ENCODE measurements at places on chromosomes 7 and 10.

- DNase-seq = no peak
These were observed 9.3 kb downstream of the TCAF1 start for GRCh38 chr7:143892527-143893300.

DNA sequence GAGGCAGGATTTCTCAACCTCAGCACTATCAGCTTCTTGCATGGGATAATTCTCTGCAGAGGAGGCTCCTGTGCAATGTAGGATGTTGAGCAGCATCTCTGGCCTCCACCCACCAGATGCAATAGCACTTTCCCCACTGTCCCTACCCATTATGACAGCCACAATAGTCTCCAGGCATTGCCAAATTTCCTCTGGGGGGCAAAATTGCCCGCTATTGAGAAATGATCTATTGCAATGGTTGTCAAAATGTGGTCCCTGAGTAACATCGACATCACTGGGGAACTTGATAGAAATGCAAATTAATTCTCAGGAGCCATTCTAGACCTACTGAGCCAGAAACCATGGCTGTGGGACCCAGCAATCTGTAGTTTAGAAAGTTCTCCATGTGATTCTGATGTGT, 7.0 kb downstream of the KCNK18 start:
- DNase-seq = no peak

GRCh38 chr7:148921806-148922205, 37.7 kb upstream of the EZH2 start:
- DNase-seq = no peak

GRCh38 chr10:117165538-117166417, 27.7 kb upstream of the VAX1 start:
- peak; percentile 16 for DNase-seq

GRCh38 chr10:10294881-10295529, 722.7 kb upstream of the CELF2 start:
- DNase-seq = no peak

GRCh38 chr7:16419859-16420258, 1.5 kb downstream of the CRPPA start:
- DNase-seq = no peak

DNA sequence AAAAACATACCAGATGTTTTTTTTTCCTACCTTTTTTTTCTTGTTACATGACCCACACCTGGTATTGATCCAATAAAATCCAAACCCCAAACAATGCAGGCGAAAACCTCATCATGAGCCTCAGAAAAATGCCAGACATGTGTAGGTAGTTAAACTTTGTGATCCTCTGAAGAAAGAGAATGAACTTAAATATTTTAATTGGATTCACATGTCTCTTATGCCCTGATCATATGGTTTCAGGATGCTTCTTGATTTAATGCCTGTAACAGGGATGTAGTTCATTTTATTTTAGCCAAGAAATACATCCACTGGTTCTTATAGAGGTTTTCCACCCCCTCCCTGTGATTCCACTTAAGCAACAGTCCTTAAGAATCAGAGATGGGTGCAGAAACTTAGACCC, 451.6 kb downstream of the TYW1 start:
- DNase-seq = no peak

GRCh38 chr10:70324339-70324861, 40.6 kb upstream of the NPFFR1 start:
- no peak for DNase-seq

- no peak for DNase-seq
These were observed 25.4 kb upstream of the GPAM start for GRCh38 chr10:112208997-112209396.

- DNase-seq = no peak
These were observed 780.2 kb downstream of the MAGI2 start for GRCh38 chr7:78673272-78673671.

GRCh38 chr7:106278695-106279094, 6.1 kb downstream of the NAMPT start:
- DNase-seq = no peak

DNA sequence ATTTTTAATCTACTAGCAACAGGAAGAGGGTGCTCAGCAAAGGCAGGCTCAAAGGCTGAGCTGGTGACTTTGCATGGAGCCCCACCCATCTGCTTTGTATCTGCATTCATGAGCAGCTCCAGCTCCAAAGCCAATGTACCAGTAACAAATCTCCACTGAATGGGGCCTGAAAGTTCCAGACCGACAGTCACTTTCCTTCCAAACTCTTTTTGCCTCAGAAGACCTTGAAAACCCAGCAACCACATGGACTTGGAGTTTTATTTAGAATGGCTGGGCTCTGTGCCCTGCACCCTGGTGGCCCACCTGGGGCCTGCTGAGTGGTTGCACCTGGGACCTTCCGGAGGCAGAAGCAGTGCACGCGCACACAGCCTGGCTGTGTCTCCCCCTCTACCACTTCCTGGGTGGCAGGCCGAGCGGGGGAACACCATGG, 195.0 kb upstream of the PLXNA4 start:
- no peak for DNase-seq

- DNase-seq = no peak
These were observed 87.9 kb downstream of the SVIL start for GRCh38 chr10:29546773-29547313.

- no peak for DNase-seq
These were observed 252.6 kb upstream of the ZNF32 start for GRCh38 chr10:43901302-43901701.

- DNase-seq = no peak
These were observed 137.0 kb downstream of the TMEM178B start for GRCh38 chr7:141210862-141211261.

- DNase-seq = no peak
These were observed 173.6 kb downstream of the PRKCQ start for GRCh38 chr10:6406220-6407033.

DNA sequence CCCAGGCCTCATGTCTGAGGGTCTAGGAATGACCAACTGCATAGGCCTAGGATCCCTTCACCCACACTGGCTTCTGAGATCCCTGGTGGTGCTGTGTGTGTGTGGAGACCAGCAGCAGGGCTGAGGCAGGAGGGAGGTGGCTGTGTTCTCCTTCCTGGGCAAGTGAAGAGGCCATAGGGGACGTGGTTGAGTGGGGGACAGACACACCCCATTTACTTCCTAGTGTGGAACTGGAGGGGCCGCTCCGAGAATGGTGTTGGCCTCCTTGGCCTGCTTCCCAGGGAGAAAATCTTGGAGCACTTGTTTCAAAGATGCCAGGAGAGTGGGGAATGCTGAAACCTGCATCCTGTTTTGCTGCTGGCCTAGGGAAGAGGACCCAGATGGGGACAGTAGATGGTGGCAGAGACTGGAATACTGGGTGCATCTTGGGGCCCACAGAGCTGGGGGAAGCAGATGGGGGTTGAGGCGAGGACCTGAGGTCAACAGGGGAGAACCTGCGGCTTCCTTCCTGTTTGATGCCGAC, 19.1 kb downstream of the UBTD1 start:
- DNase-seq = no peak

DNA sequence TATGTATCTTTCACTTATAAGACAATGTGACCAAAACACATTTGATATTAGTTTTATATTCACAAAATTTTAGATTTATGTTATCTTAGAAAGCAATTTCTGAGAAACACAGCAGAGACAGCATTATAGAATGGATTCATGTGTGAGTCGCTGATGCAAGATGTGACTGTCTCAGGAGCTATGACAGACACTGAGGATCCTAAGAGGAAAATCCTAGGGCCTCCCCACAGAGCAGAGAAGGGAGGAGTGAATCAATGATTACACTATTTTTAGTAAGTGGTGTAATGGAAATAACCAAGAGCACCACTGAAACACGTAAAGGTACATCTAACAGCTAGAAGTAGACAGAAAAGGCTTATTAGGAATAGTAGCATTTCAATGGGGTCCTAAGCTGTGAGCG, 204.0 kb upstream of the PTN start:
- DNase-seq = no peak

- no peak for DNase-seq
These were observed 260.8 kb downstream of the SNX13 start for GRCh38 chr7:17679458-17679857.

GRCh38 chr10:77505431-77506334, 131.9 kb downstream of the KCNMA1 start:
- no peak for DNase-seq

DNA sequence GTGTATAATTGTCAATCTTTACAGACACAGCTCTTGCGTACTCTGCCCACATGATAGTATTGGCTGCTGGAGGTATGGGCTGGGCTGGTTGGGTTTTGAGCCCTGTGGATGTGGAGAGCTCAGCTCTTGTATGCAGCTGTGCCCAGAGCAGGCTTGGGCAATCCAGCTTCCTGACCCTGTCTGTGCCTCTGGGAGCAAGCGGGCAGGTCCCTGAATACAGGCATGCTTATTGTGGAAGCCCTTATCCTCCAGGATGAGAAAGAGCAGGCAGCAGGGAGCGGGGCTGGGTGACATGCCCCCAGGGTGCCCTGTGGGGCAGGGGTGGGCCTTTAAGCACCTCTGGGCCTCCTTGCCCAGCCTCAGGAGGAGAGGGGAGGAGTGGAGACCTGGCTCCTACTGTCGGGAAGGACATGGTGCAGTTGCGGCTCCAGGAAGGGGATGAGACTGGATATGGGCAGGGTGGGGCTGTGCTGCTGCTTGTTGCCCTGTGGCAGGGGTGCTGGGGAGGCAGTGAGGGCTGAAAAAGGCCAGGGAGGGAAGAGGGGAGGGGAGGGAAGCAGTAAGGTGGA, 32.7 kb upstream of the SH2D4B start:
- DNase-seq = no peak

- DNase-seq = no peak
These were observed 13.6 kb downstream of the PON2 start for GRCh38 chr7:95421000-95421846.

GRCh38 chr7:55124989-55125875, 106.4 kb downstream of the EGFR start:
- no peak for DNase-seq

GRCh38 chr7:131226514-131226865, 101.2 kb upstream of the MKLN1 start:
- no peak for DNase-seq

- no peak for DNase-seq
These were observed 12.5 kb downstream of the NUDCD3 start for GRCh38 chr7:44477938-44478337.

GRCh38 chr7:75931680-75932079, 16.7 kb downstream of the POR start:
- no peak for DNase-seq

GRCh38 chr10:13100349-13101294, 659 bp downstream of the OPTN start:
- DNase-seq = no peak

DNA sequence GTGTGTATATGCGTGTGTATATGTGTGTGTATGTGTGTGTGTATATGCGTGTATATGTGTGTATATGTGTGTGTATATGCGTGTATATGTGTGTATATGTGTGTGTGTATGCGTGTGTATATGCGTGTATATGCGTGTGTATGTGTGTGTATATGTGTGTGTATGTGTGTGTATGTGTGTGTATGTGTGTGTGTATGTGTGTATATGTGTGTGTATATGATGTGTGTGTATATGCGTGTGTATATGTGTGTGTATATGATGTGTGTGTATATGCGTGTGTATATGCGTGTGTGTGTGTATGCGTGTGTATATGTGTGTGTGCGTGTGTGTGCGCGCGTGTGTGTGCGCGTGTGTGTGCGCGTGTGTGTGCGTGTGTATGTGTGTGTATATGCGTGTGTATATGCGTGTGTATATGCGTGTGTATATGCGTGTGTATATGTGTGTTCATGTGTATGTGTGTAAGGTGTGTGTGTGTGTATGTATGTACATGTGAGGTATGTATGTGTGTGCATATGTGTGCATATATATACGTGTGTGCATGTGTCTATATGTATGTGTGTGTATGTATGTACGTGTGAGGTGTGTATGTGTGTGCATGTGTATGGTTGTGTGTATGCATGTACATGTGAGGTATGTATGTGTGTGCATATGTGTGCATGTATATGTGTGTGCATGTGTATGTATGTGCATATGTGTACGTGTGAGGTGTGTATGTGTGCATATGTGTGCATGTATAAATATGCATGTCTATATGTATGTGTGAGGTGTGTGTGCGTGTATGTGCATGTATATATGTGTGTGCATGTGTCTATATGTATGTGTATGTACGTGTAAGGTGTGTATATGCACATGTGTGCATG, 6.0 kb downstream of the UCN3 start:
- no peak for DNase-seq

GRCh38 chr7:147861058-147861716, 729.4 kb upstream of the C7orf33 start:
- no peak for DNase-seq

DNA sequence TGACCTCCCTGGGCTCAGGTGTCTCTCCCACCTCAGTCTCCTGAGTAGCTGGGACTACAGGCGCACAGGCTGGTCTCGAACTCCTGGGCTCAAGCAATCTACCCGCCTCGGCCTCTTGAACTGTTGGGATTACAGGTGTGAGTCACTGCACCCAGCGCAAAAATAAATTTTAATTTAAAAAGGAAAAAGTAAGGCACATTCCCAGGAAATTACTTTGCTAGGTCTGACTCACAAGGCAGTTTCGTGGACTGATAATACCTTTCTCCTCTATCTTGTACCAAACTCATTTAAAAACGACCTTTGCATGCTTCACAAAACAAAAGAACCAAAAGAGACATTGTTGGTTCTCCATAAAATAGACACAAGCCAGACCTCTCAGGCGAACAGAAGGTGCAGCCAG, 29.7 kb downstream of the PARP12 start:
- no peak for DNase-seq

DNA sequence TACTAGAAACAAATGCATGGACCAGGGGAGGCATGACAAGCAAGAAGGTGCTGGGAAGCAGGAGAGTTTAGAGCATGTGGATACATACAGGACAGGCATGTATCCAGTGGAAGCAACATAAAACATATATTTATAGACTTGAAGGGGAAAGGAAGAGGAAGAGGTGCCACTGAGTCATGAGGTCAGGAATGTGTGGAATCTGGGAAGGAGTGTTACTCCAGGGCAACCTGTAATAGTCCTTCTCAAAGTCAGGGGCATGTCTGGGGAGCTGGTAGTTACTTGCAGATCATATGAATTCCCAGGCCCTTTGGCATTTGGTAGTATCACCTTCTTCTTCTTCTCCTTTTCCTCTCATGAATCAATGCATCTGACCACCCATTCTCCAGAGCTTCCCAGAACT, 246.6 kb downstream of the XPNPEP1 start:
- DNase-seq = no peak

DNA sequence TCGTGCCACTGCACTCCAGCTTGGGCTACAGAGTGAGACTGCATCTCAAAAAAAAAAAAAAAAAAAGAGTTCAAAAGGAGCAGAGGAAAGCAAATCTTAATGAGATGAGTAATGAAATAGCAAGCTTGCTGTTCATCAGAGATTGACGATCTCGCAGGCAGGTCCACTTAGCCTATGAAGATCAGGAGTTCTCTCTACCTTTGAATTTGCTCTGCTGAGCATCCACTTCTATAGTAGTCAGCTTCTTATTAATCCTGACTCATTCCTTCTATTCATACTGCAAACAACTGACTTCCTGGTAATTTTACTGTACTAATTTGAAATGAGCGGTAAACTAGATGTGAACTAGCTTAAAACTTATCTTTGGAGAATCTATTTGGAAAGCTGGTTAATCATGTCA, 1014.6 kb downstream of the GATA3 start:
- no peak for DNase-seq

GRCh38 chr10:103676058-103676785, 179.2 kb downstream of the SH3PXD2A start:
- DNase-seq = no peak

All from hypothalamus (tissue), 51 donors.